ENCODE measurements at places on chromosomes 6 and 20.

- no peak for DNase-seq
Observed at GRCh38 chr6:141244366-141244765, 888.4 kb upstream of the GJE1 start.

DNA sequence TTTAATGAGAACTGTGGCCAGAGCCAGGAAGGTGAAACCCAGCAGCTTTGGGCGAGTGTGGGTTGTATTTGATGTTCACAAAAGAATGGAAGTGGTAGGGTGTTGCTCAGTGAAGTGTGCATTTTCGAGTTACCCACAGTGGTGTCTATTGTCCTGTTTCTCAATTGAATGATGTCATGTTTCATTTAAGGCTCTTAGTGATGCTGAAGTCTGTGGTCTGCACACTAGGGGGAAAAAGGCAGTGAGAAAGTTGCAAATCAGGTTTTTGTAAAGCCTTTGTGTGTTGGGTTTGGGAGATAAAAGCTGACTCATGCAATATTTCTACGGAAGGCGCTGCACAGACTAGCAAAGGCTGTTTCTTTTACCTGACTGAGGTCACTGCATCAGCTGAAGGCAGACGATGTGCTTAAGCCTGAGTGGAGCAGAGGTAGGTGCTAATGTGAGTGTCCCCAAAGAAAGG, 121.1 kb downstream of the PLEKHG1 start:
- no peak for DNase-seq

- peak; percentile 53 for DNase-seq
Observed at GRCh38 chr6:27078734-27079357, 168.7 kb upstream of the PRSS16 start.

GRCh38 chr20:4052139-4052480, 36.8 kb upstream of the RNF24 start:
- no peak for DNase-seq

- DNase-seq, result no peak
Observed at GRCh38 chr6:93927731-93928130, 508.4 kb upstream of the EPHA7 start.

DNA sequence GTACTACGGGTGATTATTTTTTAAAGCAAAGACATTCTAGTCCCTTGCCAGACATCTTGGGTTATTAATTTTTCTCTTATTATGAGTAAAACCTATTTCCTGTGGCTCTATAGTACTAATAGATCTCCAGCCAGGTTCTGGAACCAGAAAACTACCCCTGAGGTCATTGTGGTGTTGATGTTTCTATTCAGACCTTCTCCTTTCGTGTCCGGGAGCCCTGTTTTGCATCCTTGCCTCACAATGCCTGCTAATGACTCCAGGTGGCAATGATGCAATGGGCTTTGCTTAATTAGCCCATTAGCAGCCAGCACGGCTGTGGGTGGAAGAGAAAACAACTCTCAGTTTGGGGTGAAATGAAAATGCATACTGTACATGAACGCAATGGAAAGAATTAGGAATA, 62.9 kb upstream of the ARG1 start:
- no peak for DNase-seq

DNA sequence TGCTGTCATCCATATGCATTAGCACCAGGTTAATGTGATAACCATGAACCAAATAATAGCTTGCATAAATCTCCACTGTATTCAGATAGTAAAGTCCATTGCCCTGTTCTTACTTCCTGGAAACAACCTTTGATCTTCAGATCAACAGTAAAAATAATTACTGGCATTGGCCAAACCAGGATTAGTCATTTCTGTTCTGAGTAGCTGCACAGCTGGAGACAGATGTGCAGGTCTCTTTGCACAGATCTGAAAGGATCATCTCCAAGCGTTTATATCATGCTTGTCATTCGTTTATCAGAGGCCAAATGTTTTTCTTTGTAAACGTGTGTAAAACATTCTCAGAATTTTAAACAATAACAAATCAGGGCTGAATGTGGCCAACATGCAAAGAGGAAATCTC, 134.4 kb upstream of the HMGCLL1 start:
- no peak for DNase-seq
